CD4-positive, alpha-beta T cell (primary cell): ENCODE measurements at places on chromosomes 16 and 17.
A peak's percentile ranks its signal among the peaks of the same experiment; 100 is the strongest.

- H3K27me3 ChIP-seq = no peaks in the 10 kb centered on the region
- no peaks in the 10 kb centered on the region for H3K36me3 ChIP-seq
- no peak overlapping the region for H3K27ac ChIP-seq
- no peaks in the 10 kb centered on the region for H3K4me1 ChIP-seq
- H3K4me3 ChIP-seq = no peak overlapping the region
- no peak for DNase-seq
Measured at GRCh38 chr16:5604770-5605169, 507.2 kb upstream of the EEF2KMT start.

DNA sequence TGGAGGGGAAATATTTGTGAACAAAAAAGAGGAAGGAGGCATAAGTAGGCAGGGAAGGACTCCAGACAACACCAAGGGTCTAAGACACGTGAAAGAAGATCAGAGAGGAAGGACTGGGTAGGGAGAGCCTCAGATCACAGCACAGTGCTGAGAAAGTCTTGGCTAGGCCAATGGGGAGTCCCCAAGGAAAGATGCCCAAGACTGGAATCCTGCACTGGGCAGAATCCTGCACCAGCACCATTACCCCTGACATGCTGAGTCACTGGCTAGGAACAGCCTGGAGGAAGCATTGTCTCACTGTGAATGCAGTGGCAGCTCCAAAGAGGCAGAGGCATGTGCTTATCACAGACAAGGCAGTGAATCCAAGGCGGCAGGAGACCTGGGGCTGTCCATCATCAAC lies 19.2 kb downstream of the CLEC19A start:
- H3K36me3 ChIP-seq = no peaks in the 10 kb centered on the region
- no peak overlapping the region for H3K4me3 ChIP-seq
- no peak for DNase-seq
- no peak overlapping the region for H3K27ac ChIP-seq
- no peaks in the 10 kb centered on the region for H3K4me1 ChIP-seq
- H3K27me3 ChIP-seq = no peaks in the 10 kb centered on the region

GRCh38 chr17:40191237-40192208 lies 14.3 kb downstream of the RAPGEFL1 start:
- H3K27ac ChIP-seq = no peak overlapping the region
- DNase-seq = peak; percentile 41
- peaks cover 14% of the 10 kb centered on the region for H3K4me1 ChIP-seq
- H3K4me3 ChIP-seq = peak overlapping the region; percentile 60
- no peaks in the 10 kb centered on the region for H3K27me3 ChIP-seq
- H3K36me3 ChIP-seq = no peaks in the 10 kb centered on the region

GRCh38 chr17:5499476-5500231 lies 13.3 kb downstream of the MIS12 start:
- H3K4me1 ChIP-seq = peaks cover 17% of the 10 kb centered on the region
- H3K36me3 ChIP-seq = peaks cover 14% of the 10 kb centered on the region
- no peaks in the 10 kb centered on the region for H3K27me3 ChIP-seq
- no peak overlapping the region for H3K27ac ChIP-seq

- no peak for DNase-seq
- H3K36me3 ChIP-seq = no peaks in the 10 kb centered on the region
- no peaks in the 10 kb centered on the region for H3K4me1 ChIP-seq
- H3K27me3 ChIP-seq = no peaks in the 10 kb centered on the region
- H3K27ac ChIP-seq = no peak overlapping the region
Measured at GRCh38 chr17:70153210-70153609, 16.1 kb upstream of the KCNJ2 start.

- H3K27me3 ChIP-seq = peaks cover 9% of the 10 kb centered on the region
- H3K4me1 ChIP-seq = no peaks in the 10 kb centered on the region
- no peak for DNase-seq
Measured at GRCh38 chr17:62935523-62935922, 30.5 kb upstream of the TANC2 start.

DNA sequence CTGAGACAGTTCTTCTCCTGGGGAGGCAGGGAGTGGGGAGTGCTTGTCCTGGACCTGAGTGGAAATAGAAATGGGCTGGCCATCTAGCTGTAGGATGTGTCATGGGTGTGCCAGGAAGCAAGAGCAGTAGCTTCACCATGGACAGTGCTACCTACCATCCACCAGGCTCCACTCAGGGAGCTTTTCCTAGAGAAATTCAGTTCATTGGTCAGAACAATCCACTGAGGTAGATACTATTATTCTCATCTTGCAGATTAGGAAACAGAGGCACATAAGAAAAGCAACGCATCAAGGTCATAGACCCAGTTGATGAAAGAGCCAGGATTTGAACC lies 372.0 kb downstream of the SLC39A11 start:
- no peaks in the 10 kb centered on the region for H3K27me3 ChIP-seq
- no peaks in the 10 kb centered on the region for H3K36me3 ChIP-seq
- no peak overlapping the region for H3K4me3 ChIP-seq
- no peak overlapping the region for H3K27ac ChIP-seq
- DNase-seq = no peak

DNA sequence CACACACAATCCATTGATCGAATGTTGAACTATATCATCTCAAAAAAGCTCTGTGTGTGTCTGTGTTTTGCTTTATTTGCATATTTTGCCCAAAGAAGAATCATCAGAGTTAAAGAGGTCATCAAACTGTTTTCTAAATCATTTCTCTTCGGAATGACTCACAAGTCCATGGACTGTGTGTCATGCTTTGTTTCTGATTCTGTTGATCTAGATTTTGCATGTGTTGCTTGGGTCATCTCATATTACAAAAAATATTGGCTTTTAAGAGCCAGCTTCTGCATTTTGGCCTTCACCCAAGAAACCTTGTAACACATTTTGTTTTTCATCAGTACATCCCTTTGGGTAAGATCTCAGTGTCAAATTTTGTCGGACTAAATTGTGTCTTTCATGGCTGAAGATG lies 471.2 kb upstream of the HSBP1 start:
- H3K4me1 ChIP-seq = no peaks in the 10 kb centered on the region
- DNase-seq = no peak
- no peaks in the 10 kb centered on the region for H3K36me3 ChIP-seq
- H3K27me3 ChIP-seq = no peaks in the 10 kb centered on the region
- no peak overlapping the region for H3K27ac ChIP-seq
- no peak overlapping the region for H3K4me3 ChIP-seq

GRCh38 chr17:78497115-78497540 lies 80.1 kb downstream of the DNAH17 start:
- H3K27ac ChIP-seq = no peak overlapping the region
- DNase-seq = peak; percentile 22
- no peaks in the 10 kb centered on the region for H3K4me1 ChIP-seq
- H3K36me3 ChIP-seq = no peaks in the 10 kb centered on the region
- H3K27me3 ChIP-seq = no peaks in the 10 kb centered on the region

- peaks cover 13% of the 10 kb centered on the region for H3K36me3 ChIP-seq
- H3K4me1 ChIP-seq = peaks cover 80% of the 10 kb centered on the region
- H3K27me3 ChIP-seq = no peaks in the 10 kb centered on the region
- peak overlapping the region; percentile 66 for H3K4me3 ChIP-seq
Measured at GRCh38 chr17:78735832-78736525, 46.1 kb downstream of the CYTH1 start.

DNA sequence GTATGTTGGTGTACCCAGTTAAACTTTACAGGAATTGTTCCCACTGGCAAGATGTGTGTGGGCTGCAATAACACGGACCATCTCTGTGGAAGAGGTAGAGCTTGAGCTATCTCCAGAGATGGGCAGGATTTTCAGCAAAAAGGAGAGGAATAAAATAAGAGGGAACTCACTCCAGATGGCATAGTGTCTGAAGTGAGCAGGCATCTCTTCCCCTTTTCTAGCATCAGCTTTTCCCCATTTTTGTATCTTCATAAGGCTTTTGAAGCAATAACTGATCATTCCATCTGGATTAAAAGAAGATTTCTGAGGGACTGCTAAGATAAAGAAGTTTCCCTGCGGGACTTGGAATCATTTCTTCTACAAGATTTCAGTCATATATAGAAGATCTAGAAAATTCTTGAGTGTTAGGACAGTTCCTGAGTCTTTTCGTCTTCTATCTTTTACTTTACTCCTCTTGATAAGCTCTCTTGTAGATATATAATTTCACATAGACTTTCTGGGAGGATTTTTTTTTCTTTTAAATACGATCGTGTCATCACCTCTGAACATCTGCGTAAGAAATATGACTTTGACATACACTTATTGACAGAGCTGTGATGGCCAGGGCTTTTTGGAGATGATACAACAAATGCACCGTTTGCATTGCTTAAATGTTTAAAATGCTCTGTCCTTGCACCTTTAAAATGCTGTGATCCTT lies 2.1 kb downstream of the CPD start:
- peak overlapping the region; percentile 78 for H3K4me3 ChIP-seq
- peaks cover 8% of the 10 kb centered on the region for H3K36me3 ChIP-seq

- H3K4me1 ChIP-seq = no peaks in the 10 kb centered on the region
- no peak for DNase-seq
- H3K4me3 ChIP-seq = no peak overlapping the region
- no peak overlapping the region for H3K27ac ChIP-seq
- no peaks in the 10 kb centered on the region for H3K27me3 ChIP-seq
Measured at GRCh38 chr16:77059446-77059845, 131.5 kb upstream of the MON1B start.

- DNase-seq = peak; percentile 30
- peaks cover 55% of the 10 kb centered on the region for H3K4me1 ChIP-seq
- peak within 1 kb of the TSS; percentile 56 for H3K4me3 ChIP-seq
- no peaks in the 10 kb centered on the region for H3K36me3 ChIP-seq
- peak within 1 kb of the TSS; percentile 72 for H3K27ac ChIP-seq
Measured at GRCh38 chr16:566475-567372, at the start of gene NHLRC4. NHLRC4 (plus strand) TSS chr16:567005; CDS start chr16:568048, 1,043 bp downstream.

DNA sequence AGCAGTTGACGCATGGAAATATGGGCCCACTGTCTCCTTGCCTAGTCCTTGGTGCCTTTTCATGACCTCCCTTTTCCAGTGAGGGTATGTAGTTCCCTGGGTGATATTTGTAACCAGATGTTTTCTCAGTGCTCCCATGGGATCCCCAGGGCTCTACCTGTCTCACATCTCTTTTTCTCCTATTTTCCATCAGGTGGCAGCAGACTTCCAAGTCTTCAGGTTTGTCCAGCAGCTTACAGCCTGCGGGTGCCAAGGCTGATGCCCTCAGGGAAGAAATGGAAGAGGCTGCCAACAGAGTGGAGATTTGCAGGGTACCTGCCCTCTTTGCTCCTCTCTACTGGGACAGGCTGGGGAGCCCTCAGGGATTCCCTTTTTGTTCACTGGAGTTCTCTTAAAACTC lies 89.1 kb downstream of the ELAC2 start:
- H3K4me1 ChIP-seq = no peaks in the 10 kb centered on the region
- H3K36me3 ChIP-seq = no peaks in the 10 kb centered on the region
- no peak for DNase-seq
- H3K4me3 ChIP-seq = no peak overlapping the region

GRCh38 chr16:35731341-35732040 lies 2272.1 kb downstream of the TP53TG3F start:
- no peak overlapping the region for H3K4me3 ChIP-seq
- no peak for DNase-seq
- H3K27me3 ChIP-seq = no peaks in the 10 kb centered on the region
- no peak overlapping the region for H3K27ac ChIP-seq
- no peaks in the 10 kb centered on the region for H3K36me3 ChIP-seq
- no peaks in the 10 kb centered on the region for H3K4me1 ChIP-seq

GRCh38 chr17:38628441-38628840 lies 22.7 kb upstream of the SRCIN1 start:
- H3K27me3 ChIP-seq = no peaks in the 10 kb centered on the region
- no peak overlapping the region for H3K27ac ChIP-seq
- no peak for DNase-seq
- no peaks in the 10 kb centered on the region for H3K36me3 ChIP-seq

DNA sequence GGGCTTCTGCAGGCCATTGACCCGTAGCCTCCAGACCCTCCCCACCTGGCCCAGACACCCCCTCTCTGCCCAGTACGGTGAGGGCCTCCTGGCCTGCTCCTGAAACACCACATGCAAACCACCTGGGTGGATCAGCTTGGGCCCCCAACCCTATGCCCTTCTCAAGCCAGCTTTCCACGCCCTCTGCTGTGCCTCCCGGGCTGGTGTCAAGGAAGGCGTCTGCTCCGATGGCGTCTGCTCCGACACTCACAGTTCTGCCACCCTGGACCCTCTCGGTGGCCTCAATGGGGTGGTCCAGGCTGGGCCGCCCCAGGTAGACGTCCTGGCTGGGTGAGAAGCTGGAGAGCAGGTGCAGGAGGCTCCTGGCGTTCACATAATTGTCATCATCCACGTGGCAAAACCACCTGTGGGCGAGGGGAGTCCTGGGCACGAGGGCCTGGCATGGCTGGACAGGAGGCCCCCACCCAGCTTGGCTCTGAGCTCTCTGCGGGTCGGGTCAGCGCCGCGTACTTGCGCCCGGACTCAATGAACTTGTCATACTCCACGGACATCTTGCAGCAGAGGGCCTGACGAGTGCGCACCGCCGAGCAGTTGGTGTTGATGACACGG lies 1.4 kb downstream of the RFNG start:
- no peak for DNase-seq
- H3K4me3 ChIP-seq = peak overlapping the region; percentile 53
- H3K27me3 ChIP-seq = no peaks in the 10 kb centered on the region
- no peak overlapping the region for H3K27ac ChIP-seq
- H3K4me1 ChIP-seq = peaks cover 41% of the 10 kb centered on the region

DNA sequence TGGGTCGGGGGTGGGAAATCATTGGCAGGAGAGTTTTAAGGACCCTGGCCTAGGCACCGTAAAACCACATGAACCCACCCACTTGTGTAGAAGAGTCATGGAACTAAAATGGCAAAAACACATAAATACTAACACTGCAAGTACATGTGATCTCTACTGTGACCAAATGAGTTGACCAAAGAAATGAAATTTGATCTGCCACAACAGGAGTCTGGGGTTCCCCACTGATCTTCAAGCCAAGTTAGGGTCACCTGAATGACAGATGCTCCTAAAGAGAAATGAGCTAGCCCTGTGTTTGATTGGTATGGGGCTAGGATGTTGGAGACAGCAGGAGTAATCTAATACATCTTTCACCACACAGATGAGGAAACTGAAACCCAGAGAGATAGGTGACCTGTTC lies 21.5 kb upstream of the SKAP1 start:
- H3K4me3 ChIP-seq = no peak overlapping the region
- H3K4me1 ChIP-seq = peaks cover 62% of the 10 kb centered on the region
- no peak overlapping the region for H3K27ac ChIP-seq

DNA sequence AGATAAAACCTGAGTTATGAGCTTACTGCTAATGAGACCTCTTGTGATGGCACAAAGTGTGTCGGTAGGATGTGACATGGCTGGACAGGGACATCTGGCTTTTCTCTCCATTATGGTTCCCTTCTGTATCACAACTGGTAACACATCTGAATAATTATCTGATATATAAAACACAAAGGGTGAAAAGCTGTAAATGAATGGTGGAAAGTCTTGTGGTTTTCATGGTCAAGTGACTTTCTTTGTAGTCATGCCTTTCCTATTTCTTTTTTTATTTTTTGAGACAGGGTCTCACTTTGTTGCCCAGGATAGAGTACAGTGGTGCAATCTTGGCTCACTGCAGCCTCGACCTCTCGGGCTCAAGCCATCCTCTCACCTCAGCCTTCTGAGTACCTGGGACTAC lies 35.3 kb upstream of the ZFHX3 start:
- no peak overlapping the region for H3K27ac ChIP-seq
- H3K36me3 ChIP-seq = no peaks in the 10 kb centered on the region
- DNase-seq = no peak
- no peak overlapping the region for H3K4me3 ChIP-seq
